Kidney tubule cell (primary cell): ENCODE measurements at places on chromosomes 16 and 17.

- DNase-seq: no peak
Observed at GRCh38 chr16:64731891-64732290, 390.0 kb downstream of the CDH11 start.

DNA sequence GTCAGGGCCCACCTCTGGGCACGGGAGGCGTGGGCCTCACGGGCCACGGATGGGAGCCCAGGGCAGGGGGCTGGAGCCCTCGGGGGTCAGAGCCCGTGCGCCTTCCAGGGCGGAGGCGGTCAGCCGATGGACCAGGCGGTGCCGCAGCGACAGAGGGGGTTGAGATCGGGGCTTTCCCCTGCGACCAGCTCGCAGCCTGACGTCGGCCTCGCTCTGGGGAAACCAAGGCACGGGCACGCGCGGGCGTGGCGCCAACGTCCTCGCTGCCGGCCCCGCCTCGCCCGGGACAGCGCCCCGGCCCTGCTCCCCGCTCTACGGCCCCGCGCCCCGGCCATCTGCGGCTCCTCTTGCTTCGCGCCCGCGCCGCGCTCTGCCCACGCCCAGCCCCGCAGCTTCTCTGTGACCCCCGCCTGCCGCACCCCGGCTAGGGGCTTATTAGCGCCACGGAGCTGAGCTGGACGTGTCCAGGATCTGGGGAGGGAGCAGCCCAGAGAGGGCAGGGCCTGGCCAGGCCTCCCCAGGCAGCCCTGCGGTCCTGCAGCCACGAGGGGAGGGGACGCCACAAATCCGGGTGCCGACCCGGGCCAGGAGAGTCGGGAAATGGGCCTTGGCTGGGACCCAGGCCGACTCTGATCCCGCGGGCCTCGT is 13.5 kb downstream of the ACTG1 start:
- no peak for DNase-seq

DNA sequence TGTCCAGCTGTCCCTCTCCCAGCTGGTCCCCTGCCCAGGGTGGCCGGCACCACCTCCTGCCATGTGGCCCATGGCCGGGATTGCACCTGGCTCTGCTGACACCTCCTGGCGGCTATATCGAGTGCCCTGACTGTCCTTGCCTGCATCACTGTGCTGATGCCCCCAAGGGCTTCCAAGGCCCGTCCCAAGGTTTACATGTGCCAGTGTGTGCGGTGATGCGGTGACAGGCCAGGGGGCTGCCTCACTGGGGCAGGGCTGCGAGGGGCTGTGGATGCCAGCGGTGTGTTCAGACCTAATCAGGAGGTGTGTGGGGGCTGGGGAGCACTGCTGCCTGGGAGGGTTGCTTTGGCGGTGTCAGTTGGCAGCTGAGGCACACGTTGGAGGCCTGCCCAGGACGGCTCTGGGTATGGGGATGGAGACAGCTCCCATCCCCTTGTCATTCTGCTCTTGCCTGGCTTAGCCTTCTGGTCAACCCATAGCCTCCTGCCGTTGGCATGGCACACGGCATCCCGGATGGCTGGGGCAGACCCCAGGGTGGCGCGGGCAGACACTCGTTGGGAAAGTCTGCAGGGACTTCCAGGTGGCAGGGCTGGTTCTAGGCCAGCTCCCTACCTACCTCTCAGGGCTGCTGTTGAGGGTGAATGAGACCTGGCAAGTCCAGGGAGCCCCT is 5.5 kb downstream of the MAP2K3 start:
- DNase-seq: no peak

- no peak for DNase-seq
Observed at GRCh38 chr16:75043175-75043895, 44.5 kb downstream of the ZNRF1 start.

DNA sequence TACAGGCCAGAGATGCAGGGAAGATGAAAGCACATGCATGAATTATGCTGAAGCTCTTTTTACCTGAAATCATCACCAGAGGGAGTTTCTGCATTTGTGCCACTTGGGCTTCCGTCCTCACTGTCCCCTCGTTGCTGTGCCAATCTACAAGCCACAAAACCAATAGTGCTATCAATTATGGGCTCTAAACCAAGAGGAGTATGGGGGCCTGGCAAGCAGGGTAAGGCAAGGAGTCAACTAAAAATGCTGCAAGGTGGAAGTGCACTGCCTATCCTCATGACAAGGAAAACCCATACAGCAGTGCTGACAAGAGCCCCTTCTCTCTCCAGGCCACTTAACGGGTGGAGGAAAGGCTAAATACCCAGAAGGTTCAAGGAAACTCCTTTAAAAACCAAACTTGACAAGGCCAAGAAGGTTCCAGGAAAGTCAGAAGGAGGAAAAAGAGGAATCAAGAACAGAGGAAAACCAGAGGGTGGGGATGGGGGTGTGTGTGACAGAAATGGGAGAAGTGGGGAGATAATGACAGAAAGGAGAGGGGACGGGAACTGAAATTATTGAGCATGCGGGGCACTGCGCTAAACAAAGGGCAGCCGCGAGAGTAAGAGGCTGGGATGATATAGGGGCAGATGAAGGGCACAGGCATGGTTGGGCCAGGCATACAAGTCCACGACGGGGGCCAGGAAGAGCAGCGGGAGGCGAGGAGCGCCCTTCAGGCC is 674 bp downstream of the C17orf75 start:
- DNase-seq: peak; percentile 48

DNA sequence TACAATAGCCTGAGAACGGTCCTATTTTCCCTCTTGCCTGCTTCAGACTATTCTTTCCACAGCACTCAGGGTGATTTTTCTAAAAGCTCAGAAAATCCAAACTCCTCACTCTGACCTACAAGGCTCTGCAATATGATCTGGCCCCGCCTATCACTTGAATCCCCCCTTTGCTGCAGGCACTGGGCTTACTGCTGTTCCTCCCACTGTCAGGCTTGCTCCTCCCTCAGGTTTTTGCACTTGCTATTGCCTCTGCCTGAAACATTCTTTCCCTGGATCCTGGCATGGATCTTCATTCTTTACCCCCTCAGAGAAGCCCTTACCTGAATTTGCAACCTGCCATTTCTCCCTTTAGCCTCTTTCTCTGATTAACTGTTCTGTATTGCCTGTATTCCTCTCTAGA is 52.3 kb downstream of the RPGRIP1L start:
- DNase-seq: no peak

- DNase-seq: peak; percentile 85
Observed at GRCh38 chr17:41777574-41778188, 8.8 kb downstream of the JUP start.

DNA sequence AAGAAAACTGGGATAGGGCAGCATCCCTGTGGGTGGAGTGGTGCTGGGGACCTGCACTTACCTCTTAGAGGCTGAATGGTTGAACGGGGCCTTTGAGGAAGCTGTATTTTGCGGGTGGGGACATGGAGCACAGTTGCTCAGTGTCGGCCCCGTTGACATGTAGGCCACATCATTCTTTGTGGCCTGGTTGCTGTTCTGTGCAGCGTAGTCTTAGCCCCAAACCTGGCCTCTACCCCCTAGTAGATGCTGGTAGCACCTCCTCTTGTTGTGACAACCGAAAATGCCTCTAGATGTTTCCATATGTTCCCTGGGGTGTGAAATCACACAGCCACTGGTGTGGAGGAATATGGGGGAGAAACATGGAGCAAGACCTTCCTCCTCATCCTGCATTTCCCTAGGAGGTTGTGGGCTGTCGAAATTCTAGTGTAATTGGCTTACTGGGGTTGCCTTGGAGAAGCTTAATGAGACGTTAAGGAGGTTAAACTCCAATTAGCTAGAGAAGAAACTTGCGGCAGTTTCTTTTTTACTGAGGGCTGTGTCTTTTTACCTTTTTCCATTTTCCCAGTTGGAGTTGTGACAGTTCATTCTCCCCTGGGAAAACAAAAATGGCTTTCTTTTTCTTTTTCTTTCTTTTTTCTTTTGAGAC is 9.4 kb downstream of the ABCC1 start:
- peak; percentile 10 for DNase-seq

DNA sequence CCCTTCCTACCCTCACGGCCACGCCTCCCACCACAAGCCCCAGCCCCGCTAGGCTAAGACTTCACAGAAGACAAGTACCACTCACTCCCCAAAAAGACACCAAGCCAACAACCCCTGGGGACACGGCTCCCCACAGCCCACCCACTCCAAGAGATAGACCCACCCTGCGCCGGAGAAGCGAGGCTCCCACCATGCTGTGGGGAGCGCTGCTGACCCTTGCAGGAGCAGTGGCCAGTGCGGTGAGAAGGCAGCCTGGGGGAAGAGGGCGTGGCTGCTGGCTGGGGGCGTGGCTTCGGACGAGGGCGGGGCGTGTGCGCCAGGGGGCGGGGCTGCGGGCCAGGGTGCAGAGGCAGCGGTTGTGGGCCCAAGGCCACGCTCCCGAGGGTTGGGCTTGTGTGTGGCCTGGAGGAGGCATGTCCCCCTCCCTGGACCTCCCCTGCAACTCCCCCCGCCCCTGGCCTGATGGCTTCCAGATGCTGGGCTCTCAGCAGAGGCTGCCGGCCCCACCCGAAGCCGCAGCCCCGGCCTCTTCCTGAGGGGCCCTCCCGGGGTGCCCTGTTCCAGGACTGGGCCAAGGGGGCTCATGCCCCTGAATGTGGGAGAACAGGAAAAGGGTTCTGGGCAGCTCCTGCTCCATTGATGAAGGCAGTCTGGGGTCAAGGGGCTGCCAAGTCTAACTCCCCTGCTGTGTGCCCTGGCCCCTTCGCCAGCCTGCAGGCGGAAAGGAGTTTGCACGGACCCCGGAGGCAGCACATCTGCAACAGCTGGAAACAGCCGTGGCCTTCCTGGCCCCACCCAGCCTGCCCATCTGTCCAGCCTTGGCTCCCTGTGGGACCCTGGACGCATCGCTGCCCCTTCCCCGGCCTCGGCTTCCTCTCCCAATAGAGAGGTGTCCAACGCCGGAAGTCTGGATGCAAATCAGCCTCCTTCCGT is 9.1 kb downstream of the TFAP4 start:
- DNase-seq: no peak

GRCh38 chr16:58026139-58026704 is 668 bp downstream of the MMP15 start:
- DNase-seq: peak; percentile 53

DNA sequence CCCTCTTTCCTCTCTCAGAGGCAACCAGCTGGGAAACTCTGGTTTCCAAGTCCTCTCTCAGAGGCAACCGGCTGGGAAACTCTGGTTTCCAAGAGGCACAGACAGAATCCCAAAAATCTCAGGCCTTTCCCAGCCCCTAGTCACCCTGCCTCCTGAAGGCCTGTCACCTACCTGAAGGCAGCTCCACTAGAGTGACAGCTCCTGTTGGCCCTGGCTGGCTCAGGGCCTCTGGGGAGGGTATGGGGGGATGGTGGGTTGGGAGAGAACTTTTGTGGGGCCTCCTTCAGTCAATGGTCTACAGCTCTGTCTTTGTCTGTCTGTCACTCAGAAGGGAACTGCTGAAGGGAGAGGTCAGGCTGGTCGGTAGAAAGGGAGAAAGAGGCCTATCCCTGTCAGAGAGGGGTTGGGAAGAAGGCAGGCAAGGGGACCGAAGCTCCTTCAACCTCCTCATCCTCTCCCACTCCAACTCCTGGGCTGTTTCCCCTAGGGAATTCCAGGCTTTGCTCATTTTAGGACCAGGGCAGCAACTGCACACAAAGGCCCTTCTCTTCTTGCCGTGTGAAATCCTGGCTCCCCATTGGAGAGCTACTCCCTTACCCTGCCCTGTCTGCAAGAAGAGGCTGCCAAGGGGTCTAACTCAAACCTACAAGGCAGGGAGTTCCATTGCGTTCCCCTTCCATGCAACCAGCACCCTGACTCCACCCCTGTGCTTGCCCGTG is 23.6 kb downstream of the COPZ2 start:
- DNase-seq: no peak

- DNase-seq: peak; percentile 82
Observed at GRCh38 chr16:70770626-70771552, 30.1 kb downstream of the VAC14 start.
